ENCODE measurements at places on chromosomes 16 and 17. TPM values are rescaled to one million over a fixed set of nuclear protein-coding genes. Genes with fewer than 3 reads are reported as not detected.
A peak's percentile ranks its signal among the peaks of the same experiment; 100 is the strongest.

DNA sequence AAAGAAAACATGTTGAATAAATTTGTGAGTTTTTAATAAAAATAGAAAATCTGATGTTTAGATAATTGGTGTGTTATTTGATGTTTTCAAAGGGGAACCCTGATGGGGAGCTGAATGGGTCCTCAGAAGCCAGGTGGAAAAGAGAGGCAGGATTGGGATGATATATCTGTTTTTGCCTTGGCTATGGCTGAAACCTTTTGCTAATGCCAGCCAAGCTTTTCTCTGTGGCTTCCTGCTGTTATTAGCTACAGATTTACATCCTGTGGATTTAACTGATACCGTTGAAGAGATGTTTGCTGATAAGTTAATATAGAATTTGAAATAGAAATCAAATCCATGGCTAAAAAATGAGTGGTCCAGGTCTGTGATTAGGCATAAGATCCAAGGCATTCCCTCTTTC is 4.2 kb upstream of the AATF start:
- no peak for DNase-seq

DNA sequence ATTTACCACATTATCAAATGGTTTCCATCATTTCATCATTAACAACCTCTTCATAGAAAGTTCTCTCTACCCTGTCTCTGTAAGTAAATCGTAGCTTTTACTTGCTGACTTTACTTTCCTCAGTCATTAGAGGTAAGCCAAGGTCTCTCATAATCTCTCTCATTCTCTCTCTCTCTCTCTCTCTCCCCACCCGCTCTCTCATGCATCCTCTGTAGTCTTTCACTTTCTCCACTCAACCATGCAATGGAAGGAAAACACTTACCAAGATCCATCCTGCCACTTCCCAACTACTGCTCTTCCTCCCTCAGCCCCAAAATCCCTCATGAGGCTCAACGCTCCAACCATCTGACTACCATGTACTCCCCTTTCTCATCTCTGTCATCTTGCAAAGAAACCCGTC is 6.1 kb downstream of the CEP112 start:
- no peak for DNase-seq

DNA sequence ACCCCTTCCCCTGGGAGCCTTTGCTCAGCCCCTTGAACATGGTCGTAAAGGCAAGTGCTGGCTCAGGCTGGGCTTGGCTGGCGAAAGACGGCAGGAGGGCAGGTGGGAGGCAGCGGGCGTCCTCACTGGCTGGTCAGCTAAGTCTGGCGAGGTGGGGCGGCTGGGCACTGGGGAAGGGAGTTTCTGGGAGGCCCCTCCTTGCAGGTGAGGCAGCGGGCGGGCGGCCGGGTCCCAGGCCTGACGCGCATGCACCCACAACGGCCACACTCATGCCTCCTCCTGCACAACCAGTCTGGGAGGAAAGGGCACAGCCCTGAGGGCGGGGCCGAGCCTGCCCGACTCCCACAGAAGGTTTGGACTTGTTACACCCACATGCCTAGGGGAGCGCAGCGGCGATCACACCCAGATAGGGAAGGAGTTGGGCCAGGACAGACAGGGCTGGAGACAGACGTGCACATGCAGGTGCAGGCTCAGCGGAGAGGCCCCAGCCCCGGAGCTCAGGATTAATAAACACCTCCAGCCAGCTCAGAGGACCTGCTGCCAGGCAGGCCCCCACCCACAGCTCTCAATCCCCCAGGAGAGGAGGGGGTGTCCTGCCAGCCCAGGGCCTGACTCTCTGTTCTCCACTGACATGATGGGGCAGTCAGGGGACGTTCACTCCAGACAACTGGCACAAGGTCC is at the start of gene EVPL:
TSS of gene EVPL (minus strand) at position 148 of the 681 bp plus-strand sequence. CDS start at position 40, 108 bp downstream.
- DNase-seq = peak; percentile 73

- DNase-seq = no peak
Observed at GRCh38 chr17:47895347-47895855, 635 bp upstream of the SP2 start.

DNA sequence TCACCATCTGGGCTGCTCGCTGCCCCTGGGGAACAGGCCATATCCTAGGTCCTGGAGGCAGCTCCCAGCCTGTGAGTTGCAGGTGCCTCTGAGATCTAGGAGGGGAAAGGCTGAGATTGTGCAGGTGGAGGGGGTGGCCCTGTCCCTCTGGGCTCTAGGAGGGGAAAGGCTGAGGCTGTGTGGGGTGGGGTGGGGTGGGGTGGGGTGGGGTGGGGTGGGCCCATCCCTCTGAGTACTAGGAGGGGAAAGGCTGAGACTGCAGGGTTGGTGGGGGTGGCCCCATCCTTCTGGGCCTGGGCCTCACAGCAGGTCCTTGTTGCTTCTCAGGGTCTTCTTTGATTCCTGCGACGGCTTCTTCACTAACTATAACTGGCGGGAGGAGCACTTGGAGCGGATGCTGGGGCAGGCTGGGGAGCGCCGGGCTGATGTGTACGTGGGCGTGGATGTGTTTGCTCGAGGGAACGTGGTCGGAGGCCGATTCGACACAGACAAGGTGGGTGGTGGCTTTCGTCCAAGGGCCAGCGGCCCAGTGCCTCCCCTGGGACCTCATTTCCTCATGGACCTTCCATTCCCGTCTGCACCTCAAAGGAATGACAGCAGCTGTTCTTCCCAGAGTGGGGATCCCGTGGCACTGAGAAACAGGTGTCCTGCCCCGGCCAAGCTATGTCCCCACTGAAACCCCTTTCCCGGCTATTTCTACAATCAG is 7.1 kb downstream of the ENGASE start:
- no peak for DNase-seq

Gene CA10
- total RNA-seq = not detected

Gene SOST
- not detected for total RNA-seq
